Activated CD4-positive, alpha-beta T cell treated with anti-CD3 and anti-CD28 coated beads, Interleukin-2, amount 10 ng/mL, durations not matched to agents 24 days and 14 days (primary cell): ENCODE measurements at places on chromosomes 7 and 10. TPM values are rescaled to one million over a fixed set of nuclear protein-coding genes. Genes with fewer than 3 reads are reported as not detected.
A peak's percentile ranks its signal among the peaks of the same experiment; 100 is the strongest.

The GIMAP5 gene
- 44.4 and 50.9 TPM in 2 replicates for total RNA-seq

The UBE3C gene
- total RNA-seq: 89.9 and 95.4 TPM in 2 replicates

The BICC1 gene
- not detected in 2 replicates for total RNA-seq

The MPP7 gene
- 0.43 and 0.54 TPM in 2 replicates for total RNA-seq

The PLCE1 gene
- total RNA-seq: not detected in 2 replicates

The NRG3 gene
- not detected in 2 replicates for total RNA-seq

The CPA2 gene
- total RNA-seq: 0.14 TPM in 2 replicates

The NPC1L1 gene
- not detected in 2 replicates for total RNA-seq

The SMKR1 gene
- total RNA-seq: 5.9 and 6.1 TPM in 2 replicates

The SEC61G gene
- total RNA-seq: 170 and 176 TPM in 2 replicates

- DNase-seq: peak; percentile 97
Measured at GRCh38 chr10:128211953-128212727, 85.9 kb upstream of the MKI67 start.

DNA sequence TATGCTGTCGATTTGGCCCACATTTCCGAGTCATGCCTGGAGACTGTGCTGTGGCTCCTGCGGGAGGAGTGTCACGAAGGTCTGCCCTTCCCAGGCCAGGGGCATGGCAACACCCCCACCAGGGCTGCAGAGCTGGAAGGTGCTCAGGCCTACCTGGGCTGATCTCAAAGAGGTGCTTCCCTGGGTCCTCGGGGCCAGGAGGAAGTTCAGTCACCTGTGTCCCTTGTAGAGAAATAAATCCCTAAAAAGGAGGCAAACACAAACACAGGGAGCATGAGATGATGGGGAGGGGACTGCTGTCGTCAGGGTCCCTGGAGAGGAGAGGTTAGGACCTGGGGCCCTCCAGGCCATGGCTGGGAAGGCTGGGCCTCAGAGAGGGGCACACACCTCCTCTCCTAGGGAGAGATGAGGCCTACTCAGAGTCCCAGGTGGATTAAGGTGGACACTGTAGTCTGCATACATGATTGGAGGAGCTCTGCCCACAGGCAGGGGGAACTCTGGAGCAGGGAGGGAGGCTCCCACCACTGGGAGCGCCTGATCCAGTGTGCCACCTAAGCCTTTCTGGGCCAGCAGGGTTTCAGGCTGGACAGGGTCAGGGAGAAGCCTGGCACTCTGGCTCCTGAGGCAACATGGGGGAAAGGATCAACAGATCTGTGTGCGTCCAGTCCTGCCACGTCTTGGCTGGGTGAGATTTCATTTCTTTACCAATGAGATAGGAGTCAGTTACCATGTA, 49.4 kb downstream of the ARHGAP22 start:
- DNase-seq: no peak

GRCh38 chr7:117118579-117119180, 165.4 kb downstream of the ST7 start:
- no peak for DNase-seq

GRCh38 chr7:140364819-140365218, 33.5 kb downstream of the SLC37A3 start:
- DNase-seq: no peak

DNA sequence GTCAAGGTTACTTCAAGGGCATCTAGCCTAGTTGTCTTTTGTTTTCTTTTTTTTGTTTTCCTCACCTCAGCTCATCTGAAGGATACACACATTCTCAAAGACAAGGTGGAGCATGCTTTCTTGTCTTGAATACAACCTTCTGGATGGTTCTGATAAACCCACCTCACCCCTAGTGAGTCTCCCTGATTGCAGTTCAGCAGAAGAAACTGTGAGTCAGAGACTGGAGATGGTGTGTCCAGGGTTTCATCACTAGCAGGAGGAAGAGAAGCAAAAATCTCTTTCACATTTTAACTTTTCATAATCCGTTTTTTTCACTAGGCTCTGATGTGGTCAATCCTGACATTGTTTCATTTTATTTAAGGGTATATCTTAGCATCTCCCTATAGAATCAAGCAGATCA, 143.0 kb upstream of the NRBF2 start:
- DNase-seq: no peak

DNA sequence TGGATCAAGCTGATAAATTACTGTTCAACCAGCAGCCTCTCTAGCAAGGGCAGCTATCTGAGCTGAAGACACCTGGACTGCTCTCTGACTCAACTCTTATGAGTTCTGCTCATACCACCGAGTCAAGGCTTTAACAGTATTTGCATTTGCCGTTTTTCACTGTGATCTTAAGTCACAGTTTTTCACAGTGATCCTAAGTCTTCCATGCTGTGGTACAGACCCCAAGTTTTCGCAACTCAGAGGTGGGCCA, 31.3 kb downstream of the PIP4K2A start:
- DNase-seq: no peak

DNA sequence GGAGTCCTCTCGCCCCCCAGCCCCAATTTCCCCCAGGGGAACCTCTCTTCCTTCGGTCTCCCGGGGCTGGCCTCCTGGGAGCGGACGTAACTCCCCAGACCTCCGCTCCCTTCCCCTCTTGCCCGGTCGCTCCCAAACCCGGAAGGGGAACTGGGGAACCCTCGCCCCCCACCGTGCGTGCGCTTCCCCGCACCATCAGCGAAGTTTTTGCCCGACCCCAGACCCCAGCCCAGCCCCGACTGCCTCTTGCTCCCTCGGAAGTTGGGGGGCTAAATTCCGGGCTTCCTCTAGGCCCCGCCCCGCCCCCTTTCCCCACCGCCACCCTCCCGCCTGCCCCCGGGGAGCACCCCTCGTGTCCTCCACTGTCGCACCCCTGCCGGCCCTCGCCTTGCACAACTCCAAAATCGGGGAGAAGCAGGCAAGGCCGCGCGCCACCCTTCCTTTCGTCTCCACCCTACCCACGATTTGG, 436 bp downstream of the GNB2 start:
- DNase-seq: peak; percentile 80

DNA sequence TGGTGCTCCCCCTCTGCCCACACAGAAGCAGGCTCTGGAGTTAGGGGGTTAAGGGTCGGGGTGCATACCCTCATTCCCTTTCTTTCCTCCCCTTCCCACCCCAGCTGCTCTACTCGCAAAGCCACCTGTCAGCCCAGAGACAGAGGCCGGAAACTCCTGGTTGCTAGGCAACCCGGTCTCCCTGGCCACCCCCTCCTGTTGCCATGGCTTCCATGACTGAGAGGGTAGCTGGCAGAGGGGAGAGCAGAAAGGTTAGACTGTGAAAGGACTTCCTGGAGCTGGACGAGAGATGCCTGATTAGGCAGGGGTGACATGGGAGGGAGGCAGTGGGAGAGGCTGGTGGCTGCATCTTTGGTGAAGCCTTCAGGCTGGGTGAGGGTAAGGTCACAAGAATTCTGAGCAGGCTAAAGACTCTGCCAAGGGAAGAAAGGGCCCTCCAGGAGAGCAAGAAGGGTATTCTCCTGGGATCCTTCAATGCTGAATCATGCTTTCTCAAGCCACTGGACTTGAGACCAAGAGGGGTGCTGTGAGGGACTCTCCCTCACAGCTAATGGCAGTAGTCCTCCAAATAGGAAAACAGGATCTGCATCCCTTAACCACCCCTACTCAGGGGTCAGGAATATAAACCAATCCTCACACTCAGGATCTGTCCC, 5.4 kb downstream of the PSD start:
- DNase-seq: peak; percentile 89

- DNase-seq: peak; percentile 58
Measured at GRCh38 chr7:29177963-29178600, 16.5 kb upstream of the CHN2 start.

- no peak for DNase-seq
Measured at GRCh38 chr7:84040355-84040754, 154.2 kb downstream of the SEMA3A start.

- DNase-seq: no peak
Measured at GRCh38 chr7:44131173-44132029, 8.1 kb upstream of the POLD2 start.

GRCh38 chr10:58701405-58702135, 188.9 kb downstream of the BICC1 start:
- no peak for DNase-seq
